T47D (cell line): ENCODE measurements at places on chromosomes 16 and 17.
A peak's percentile ranks its signal among the peaks of the same experiment; 100 is the strongest.

DNA sequence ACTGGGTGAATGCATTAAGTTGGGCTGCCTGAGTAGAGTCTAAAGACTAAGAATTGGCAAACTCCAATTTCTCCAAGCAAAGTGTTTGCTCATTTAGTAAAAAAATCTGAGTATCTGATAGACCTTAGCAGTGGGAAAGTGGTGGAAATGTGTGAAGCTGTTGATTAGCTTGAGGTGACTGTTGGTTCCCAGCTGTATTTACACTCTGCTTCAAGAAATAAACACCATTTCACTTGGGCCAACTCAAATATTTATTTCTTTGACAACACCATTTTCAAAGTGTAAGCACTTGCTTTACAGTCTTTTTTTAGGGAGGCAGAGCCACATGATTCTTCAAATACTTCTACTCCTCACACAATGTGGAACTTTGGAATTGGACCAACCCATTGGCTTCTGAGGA, 8.7 kb downstream of the KCTD19 start:
- no peak for DNase-seq

GRCh38 chr17:74211912-74212208, 1.5 kb upstream of the TTYH2 start:
- DNase-seq, result no peak

DNA sequence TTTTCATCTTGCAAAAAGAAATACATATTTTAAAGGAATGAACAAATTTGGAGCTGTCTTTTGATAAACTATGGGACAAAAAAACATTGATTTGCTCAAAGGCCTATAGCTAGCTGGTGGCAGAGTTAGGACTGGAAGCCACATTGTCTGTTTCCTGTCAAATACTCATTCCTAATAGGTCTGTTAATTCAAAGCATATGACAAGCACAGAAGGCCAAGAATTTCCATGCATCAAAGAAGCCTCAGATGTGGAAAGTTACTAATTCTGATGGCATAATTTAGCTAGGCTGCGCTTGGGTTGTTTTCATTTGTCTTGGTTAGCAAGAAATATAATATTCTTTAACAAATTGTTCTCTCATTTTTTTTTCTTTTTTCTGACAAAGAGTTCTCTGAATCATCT, 98.0 kb downstream of the CDK5R1 start:
- no peak for DNase-seq

GRCh38 chr17:1577182-1577581, 14.6 kb upstream of the PITPNA start:
- DNase-seq, result peak; percentile 83

DNA sequence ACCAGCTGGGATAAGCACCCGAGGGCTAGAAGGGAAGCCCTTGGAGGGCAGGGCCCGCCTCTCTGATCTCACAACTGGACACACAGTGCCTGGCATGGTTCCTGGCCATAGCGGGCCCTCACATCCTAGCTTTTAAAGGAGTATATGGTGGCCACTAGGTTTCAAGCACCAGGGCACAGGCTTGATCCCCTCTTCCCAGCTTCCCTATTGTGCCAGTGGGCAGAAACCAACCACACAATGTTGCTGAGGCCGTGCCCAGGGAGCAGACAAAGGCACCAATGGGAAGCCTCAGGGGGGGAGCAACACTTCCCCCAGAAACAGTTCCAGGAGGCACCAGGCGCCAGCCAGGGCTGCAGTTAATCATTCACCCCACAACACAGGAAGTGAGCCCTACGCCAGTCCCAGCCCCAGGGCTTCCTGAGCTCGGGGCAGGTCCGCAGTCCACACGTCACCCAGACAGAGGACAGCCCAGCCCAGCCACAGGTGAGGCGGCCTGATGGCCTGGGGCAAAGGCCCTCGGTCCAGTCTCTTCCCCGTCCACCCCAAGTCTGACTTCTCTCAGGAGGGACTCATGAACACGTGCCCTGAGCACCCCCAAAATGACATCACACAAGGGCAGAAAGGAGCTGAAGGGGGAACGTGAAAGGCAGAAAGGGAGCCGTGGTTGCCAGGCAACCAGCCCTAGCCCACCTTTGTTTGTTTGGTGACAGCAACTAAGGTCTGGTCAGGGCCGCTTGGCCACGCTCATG, 12.8 kb downstream of the SMIM5 start:
- DNase-seq, result no peak

DNA sequence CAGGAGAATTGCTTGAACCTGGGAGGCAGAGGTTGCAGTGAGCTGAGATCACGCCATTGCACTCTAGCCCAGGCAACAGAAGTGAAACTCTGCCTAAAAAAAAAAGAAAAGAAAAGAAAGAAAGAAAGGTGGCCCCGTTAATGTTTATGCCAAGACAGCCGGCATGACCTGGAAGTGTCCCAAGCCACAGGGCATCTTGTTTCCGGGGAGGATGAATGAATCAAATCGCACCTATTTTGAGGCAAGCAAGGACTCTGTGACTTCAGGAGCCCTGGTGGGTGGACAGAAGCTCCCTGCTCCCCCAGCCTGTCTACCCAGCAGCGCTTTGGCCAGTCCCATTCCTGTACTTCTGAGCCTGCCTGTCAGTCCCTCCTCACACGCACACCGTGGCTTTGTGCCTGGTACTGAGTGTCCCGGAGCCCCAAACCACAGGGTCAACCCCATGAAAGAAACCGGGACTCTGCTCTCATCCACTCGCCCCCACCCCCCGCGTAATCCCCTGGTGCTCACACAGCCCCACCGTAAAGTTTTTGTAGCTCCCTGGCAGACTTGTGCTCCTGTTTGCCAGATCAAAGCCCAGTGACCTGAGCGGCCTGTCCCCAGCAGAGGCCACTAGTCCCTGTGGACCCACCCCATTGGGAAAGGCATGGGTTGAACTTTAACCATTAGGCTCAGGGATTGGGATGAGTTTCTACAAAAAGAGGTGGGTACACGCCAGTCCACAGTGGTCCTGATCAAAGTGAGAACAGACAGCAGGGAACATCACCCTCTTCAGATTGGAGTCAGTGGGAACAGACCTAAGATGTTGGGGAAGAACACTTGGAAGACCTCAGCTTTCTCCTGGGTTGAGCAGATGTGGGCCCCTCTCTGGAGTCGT, 19.3 kb downstream of the CD2BP2 start:
- no peak for DNase-seq

DNA sequence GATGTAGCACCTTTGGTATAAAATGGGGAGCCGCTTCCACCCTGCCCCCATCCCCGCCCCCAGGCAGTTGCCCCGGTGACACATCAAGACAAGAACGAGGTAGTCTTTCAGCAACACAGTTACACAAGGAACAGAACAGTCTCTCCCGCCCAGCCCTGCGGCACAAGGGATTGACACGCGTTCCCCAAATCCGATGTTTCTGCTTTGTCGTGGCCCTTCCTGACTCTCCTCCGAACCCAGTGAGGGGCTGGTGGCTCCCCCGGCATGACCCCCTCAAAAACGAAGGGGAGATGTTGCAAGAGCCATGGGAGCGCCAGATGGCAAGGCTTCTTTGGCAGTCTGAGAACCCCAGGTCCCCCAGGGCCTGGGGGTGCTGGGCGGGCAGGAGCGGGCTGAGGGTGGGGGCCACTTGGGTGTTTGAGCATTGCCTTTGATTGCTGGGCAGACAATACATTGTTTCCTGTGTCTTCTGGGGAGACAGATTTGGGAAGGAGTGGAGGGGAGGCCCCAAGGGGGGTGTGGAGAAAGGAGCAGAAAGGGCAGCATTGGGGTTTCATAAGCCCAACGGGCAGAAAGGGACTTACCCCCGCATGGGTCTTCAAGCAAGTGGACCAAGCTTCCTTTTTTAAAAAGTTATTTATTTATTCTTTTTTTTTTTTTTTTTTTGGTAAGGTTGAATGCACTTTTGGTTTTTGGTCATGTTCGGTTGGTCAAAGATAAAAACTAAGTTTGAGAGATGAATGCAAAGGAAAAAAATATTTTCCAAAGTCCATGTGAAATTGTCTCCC, 16.6 kb downstream of the COL1A1 start:
- no peak for DNase-seq

DNA sequence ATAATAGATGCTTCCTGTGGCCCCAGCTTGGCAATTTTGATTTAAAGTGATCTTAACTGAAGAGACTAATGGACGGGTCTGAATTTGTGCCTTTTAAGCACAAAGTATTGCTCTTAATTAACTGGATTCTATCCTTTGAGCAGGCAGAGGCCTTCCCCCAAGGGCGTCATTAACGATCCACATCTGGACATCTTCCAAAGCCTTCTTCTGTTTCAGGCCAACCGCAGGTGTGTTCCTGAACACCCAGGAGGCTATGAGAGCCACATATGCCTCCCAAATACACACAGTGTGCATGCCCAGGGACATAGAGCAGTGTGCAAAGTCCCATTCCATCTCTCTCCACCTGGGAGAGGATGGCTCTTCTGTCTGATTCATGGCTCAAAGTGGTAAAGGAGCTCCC, 42.3 kb downstream of the MAPT start:
- peak; percentile 47 for DNase-seq

DNA sequence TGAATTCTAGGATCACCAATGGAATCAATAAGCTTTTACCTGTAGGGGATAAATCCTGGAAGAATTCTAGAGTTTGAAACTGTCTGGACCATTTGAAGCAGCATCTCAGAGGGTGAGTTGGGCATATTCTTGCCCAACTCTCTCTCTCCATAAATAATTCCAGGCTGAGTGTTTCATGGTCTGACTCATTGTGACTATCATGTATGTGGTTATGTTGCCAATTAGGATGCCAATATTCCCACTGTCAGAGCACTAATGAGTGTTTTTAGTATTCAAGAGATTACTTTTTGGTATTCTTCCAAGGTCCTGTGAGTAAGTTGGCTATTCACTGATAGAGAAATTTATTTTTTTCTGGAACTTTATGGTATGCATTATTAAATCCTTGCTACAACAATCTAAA, 456.9 kb downstream of the TOX3 start:
- no peak for DNase-seq

DNA sequence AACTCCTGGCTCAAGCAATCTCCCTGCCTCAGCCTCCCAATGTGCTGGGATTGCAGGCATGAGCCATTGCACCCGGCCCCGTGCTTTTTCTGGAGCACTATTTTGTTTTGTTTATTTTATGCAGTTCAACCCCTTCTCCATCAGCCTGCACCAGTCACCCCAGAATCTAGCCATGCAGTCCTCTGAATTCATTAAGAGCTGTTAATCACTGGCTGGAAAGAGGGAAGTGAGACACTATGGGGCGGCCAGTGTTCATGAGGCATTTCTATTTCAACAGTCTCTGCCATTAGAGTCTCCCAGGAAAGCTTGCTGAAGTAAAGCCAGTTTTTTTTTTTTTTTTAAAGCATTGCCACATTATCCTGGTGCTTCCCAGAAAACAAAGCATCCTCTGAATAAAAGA, 1.7 kb downstream of the VWA3A start:
- no peak for DNase-seq

- no peak for DNase-seq
Observed at GRCh38 chr17:68461589-68461988, 4.3 kb upstream of the WIPI1 start.

DNA sequence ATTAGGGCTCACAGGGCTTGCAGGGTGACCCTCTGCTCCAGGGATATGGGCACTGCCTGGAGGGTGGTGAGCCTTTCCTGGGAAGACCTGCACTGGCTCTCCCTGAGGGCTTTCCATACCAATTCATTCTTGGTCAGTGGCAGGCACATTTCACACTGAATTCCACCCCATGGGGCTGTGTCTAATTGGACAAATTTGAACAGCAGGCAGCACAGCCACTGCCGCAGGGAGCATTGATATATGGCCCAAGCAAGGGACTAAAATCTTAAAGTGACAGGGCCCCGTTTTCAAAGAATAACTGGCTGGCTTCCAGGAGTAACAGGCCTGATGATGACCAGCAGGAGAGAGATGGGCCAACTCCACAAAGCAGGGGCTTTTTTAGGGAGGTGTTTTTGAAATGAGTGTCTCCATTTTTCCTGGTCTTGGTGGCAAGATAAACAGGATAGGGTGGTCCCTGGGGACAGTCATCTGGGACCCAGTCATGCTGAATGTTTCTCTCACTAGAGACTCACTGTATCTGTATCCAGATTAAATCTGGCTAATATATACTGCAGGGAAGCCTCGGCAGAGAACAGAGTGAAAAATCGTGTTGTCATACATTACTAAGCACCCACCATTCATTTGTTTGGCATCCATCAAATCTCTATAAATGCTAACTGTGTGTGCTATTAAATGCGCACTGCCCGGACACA, 74.1 kb upstream of the TBX2 start:
- no peak for DNase-seq

DNA sequence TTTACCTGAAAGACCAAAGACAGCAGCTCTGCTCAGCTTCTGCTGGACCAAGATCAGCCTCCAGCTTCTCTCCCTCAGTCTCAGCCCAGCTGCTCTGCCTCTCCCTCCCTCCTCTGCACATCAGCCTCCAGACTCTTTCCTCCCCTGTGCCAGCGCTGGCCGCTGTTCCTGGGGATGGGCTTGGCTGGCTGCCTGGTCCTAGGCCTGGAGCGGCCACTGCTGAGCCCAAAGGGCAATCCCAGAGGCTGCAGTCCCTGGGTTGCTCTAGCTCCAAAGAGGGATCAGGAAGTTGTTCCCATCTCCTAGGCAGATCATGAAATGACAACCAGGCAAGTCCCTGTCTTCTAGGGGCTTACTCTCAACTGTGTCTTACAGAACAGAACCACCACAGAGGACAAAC, 31.3 kb downstream of the DCUN1D3 start:
- no peak for DNase-seq

DNA sequence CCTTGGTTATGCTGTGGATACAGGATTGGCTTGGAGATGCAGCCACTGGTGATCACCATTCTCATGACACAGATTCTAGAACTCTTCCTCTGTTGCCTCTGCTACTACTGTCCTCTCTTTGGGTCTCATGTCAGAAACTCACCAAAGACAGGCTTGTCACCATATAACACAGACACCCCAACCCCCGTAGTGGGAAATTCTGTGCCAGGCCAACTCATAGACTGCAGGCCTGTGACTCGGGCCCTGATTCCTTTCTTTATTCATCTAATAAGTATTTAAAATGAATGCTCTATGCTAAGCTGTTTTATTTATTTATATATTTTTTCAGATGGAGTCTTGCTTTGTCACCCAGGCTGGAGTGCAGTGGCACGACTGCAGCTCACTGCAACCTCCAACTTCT, 9.5 kb downstream of the CYB5D2 start:
- DNase-seq, result no peak

DNA sequence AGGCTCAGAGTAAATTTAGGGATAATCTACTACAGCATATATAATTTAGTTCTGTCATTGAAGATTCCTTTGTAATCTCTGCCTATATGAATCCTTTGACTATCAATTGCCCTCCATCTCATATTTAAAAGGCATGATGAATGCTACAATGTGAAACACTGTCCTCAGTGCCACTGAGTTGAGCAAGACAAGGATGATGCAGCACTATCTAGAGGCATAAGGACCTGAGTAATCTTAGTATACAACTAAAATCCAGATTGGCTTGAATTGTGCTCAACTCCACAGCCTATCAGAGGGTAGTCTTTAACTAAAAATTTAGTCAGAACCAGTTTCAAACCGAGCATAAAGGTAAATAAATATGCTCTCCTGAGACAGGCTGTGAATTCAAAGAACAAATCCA, 11.6 kb upstream of the STRADA start:
- no peak for DNase-seq
